ENCODE measurements at places on chromosomes 7 and 10. TPM values are rescaled to one million over a fixed set of nuclear protein-coding genes. Genes with fewer than 3 reads are reported as not detected.

SORBS1 gene
- total RNA-seq = 5.8 TPM

EBF3 gene
- total RNA-seq = 38.5 TPM

SPDYE17 gene
- total RNA-seq = not detected

PLA2G12B gene
- not detected for total RNA-seq

ITIH5 gene
- not detected for total RNA-seq

Measured in cardiac atrium fibroblast (primary cell).